ENCODE measurements at places on chromosomes 1 and 21.

DNA sequence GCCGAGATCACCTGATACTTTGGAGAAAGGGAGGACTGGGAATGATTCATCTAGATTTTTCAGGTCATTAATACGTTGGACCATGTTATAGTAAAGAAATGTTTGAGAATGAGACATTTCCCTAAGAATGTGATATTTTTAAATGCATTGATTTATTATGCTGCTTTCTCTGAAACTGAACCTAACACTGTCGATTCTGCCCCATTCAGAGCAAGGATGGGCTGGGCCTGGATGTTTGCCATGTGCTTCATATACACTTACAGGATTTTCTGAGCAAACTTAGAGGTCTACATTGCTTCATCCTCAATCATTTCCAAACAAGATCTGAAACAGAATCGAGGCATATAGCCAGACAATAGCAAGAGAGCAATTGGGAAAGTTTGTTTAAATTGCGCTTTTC is 183.3 kb downstream of the CRB1 start:
- no peak for DNase-seq

DNA sequence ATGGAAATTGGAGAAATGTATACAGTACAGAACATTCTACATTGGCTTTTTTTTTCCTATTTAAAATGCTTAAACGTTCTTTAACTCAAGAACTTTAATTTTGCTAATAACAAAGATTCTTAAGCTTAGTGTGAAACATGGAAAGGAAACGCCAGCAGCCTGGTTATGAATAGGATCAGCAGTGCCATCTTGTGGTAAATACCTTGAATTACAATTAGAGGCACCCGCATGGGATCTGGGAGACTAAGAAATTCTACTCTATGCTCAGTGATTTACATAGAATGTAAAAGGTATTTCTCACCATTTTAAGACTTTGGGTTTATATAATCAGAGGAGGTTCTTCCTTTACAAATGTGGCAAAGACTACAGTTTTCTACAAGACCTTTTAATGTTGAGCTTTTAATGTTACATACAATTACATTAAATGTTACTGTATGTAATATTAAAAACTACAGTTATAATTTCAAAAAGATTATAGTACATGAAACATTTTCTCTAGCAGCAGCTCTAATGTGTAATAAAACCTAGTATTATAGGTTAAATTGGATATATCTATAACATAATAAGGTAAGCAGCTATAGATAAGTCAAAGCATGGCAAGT is 32.1 kb upstream of the APOBEC4 start:
- peak; percentile 26 for DNase-seq

GRCh38 chr1:2594641-2595131 is 8.1 kb downstream of the PRXL2B start:
- no peak for DNase-seq

DNA sequence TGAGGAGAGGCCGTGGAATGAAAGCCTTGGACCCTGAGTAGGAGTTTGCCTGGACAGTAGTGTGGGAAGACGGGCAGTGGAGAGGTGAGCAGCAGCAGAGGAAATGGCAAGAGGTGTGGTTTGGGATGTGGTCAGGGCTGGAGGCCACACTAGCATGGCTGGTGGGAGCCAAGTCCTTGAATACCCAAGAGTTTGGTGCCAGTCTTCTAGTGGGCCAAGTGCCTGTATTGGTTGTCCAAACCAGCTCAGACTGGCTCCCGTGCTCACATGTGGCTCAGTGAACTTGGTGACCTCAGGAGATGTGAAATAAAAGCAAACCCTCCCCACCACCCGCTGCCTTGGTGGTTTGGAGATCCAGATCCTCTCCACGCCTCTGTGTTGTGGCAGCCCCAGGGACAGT is 2.4 kb downstream of the GUCA2A start:
- DNase-seq: no peak

GRCh38 chr21:42298237-42298636 is 17.0 kb downstream of the TFF3 start:
- DNase-seq: peak; percentile 88

DNA sequence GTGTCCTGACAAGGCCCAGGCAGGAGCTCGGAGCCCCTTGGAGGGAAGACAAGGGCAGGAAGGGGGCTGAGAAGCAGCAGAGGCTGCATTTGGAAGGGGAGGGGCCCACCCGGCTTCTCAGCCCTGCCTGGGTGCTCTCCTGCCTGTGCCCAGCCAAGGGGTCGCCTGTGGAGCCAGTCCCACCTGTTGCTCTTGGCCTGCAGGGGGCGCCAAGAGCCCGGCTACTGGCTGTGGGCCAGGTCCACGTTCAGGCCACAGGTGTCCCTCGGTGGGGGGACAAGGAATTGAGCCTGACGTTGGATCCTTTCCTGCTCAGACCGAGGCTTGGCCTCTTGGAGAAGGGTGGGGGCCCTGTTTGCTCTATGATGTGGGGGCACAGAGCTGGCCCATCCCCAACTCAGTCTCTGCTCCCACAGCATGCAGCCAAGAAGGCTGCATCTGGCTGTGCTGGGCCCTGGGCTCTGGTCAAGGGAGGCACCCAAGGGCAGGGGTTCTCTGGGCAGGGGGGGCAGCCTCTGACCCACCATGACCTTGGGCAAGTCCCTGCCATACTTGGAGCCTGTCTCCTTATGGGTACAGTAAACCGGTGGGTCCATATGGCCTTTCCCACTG is 10.9 kb downstream of the WNT4 start:
- peak; percentile 24 for DNase-seq

DNA sequence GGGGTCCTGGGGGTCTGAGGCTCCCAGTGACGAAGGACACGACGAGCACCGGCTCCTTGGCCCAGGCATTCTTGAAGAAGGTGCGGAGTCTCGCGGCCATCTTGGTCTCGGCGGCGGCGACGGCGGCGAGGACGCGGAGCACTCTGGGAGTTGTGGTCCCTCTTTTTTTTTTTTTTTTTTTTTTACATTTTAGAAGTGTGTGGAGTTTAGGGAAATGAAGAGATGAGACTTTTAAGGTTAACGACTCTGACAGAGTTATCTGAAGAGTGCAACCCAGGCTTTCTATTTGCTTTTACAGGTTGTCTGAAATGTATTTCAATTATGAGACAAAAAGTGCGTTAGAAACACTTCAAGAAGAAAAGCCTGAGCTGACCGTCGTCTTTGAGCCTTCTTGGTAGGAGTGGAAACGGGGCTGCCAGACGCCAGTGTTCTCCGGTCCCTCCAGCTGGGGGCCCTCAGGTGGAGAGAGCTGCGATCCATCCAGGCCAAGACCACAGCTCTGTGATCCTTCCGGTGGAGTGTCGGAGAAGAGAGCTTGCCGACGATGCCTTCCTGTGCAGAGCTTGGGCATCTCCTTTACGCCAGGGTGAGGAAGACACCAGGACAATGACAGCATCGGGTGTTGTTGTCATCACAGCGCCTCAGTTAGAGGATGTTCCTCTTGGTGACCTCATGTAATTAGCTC is 9.7 kb downstream of the OR2B11 start:
- DNase-seq: peak; percentile 50

DNA sequence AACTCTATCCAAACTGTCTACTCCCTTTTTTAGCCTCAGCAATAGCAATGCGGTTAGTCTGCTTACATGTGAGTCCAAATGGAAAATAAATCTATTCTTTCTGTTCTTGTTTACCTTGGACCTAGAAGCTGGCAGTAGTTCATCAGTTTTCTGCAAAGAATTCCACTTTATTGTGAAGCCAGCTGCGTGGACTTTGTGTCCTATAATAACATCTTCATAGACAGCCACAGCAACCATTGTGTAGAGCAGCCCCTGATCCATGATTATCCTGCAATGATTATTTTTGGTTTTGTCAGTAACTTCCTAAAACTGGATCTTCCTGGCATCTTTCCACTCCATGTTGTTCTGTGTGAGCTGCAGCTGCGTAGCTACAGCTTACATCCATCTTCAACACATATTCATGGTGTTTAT is 408.7 kb downstream of the NUF2 start:
- no peak for DNase-seq

DNA sequence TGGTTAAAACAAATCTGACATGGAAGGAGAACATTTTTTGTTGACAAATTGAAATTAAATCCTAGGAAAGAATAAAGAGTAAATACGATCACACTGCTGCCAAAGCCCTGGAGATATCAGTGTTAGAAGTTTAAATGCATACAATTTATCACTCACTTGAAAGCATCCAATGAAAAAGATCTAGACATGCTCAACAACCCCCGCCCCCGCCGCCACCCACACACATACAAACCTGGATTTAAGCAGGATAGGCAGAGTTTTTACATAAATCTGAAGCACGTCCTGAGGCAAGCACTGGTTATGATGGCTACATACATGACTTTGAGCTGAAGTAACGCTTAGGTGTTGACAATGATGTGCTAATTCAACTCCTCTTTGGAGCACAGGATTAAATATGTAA is 58.5 kb downstream of the LYST start:
- DNase-seq: no peak

- DNase-seq: no peak
Measured at GRCh38 chr1:104991702-104992101, 1242.0 kb downstream of the AMY1C start.

- DNase-seq: no peak
Measured at GRCh38 chr1:7229696-7230631, 444.7 kb downstream of the CAMTA1 start.

DNA sequence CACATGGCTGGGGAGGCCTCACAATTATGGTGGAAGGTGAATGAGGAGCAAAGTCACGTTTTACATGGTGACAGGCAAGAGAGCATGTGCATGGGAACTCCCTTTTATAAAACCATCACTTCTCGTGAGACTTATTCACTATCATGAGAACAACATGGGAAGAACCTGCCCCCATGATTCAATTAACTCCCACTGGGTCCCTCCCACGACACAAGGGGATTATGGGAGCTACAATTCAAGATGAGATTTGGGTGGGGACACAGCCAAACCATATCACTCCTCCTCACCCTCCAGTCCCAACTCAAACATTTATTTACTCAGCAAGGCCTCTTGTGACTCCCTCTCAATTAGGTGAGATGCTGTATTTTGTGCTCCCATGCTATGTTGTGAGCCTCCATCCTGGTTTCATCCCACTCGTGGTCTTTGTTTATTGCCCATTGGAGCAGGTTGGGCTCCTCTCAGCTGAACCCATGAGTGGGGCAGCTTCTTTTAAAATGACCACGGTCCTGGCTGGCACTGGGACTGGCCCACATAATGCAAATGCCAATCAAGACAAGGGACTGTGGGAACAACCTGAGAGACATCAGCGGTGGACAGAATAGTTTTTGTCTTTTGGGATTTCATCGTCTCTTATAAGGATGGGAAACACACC is 28.8 kb downstream of the IRF2BP2 start:
- DNase-seq: no peak

Measured in SW480 (cell line).